ENCODE measurements at places on chromosomes 1 and 21.

GRCh38 chr1:205545001-205545919 is 40.8 kb downstream of the CDK18 start:
- DNase-seq = no peak

DNA sequence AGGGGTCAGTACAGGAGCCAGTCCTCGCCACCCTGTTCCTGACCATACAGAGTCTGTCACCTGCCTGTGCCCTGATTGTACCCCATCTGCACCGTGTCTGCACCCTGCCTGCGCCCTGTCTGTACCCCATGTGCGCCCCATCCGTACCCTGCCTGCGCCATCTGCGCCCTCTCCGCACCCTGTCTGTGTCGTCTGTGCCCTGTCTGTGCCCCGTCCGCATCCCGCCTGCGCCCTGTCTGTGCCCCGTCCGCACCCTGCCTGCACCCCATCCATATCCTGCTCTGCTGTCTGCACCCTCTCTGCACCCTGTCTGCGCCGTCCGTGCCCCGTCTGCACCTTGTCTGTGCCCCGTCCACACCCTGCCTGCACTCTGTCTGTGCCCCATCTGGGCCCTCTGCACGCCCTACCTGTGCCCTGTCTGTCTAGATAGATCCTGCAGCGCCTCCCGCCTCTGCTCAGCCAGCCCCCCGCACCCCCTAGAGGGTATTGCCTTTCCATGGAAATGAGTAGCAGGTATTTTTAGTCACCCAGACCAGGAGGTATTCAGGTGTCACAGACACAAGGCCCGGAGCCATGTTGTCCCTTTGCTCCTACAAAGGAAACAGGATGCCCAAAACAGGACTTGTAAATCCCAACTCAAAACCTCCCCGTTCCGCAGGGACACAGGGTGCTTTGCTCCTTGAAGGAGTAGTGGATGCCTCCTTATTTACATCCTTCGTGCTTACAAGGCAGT is 7.7 kb upstream of the NPHP4 start:
- DNase-seq = no peak

- DNase-seq = no peak
Observed at GRCh38 chr1:63012339-63012738, 228.4 kb downstream of the ATG4C start.

- no peak for DNase-seq
Observed at GRCh38 chr1:11546456-11546855, 67.5 kb downstream of the DISP3 start.

DNA sequence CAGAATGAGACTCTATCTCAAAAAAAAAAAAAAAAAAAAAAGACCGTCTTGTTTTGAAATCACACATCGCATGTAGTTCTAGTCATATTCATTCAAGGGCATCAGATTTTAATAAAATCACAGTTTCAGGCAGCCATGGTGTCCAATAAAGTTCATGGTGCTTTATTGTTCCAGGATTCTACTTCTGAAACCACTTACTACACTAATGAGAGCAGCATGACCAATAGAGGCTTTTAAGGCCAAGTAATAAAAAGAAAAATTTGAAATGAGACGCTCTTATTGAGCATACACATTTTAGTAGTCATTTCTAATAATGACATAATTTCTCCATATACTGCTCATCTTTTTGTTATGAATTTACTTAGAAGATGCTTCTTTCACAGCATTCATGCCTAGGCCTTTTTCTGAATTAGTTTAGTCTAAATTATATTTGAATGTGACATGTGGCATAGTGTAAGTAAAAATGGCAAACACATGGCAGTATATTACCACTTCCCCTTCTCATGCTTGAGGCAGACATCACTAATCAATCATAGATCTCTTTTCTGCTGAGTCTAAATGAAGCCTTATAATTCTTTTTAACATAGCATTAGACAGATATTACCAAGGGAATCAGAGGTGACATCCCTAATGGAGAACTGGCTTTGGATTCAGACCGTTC is 18.5 kb downstream of the NTMT2 start:
- DNase-seq = no peak
